ENCODE measurements at places on chromosomes 11 and 22.

- no peak for DNase-seq
Measured at GRCh38 chr11:904380-904779, 6.2 kb downstream of the CHID1 start.

DNA sequence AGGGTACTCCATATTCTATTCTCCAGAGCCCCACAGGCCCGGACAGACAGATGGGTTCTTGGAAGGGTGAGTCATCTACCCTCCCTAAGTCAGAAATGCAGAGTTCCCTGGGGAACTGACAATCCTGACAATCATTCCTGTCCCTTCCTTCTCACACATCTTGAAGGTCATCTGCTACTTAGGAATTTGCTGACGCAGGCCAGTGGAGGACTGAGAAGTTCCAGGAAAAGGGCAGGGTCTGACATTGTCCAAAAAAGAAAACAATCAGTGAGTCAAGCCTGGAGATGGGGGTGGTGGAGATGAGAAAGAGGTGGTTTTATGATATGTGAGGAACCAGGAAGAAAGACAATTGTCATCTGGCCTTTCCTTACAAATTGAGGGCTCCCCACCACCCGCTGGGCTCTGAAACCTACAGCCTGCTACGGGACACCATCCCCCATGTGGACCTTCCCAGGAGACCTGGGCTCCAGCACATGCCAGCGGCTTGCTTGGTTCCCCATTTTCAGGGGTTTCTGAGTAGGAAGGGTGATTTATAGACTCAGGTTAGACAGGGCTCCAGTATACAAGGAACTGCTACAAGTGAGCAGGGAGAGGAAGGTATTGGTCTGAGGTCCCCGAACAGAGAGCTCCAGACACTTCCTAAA lies 12.9 kb downstream of the CD59 start:
- peak; percentile 73 for DNase-seq

DNA sequence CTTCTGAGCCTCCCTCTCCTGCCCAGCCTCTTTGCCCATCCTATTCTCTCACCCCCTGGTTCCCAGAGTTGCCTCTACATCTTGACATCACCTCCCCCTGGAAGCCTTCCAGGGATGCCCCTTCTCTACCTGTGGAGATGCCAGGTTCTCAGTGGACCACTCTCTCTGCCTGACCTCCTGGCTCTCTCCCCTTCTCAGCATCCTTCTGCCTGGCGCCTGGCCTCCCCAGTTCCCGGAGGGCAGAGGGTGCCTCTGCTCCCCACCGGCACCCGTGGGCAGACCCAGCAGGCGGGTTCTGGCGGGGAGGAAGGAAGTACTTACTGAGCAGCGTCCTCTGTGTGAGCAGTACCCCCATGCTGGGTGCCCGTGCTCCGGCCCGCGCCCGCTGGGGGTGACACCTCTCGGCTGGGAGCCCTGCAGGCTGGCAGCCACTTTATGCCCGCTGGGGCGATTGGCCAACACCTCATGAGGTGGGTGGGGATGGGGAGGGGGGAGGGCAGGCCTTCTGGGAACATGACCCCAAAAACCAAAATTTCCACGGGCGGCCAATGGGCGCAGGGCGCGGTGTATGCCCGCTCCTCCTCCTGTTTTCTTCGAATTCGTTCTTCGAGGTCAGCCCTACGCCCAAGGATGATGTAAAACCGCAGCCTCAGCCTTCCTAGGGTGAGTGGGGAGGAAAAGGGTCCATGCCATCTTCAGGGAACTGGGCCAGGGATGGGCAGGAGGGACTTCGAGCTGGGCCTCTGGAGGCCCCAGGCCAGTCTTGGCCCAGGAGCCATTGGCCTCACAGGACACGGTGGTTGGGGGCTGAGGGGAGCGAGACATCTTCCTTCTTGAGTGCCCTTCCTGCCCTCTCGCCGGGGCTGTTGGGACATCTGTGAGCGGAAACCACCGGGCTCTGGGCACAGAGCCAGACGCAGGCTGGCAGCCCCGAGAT lies at the start of gene OSM:
TSS of gene OSM (minus strand) at position 407 of the 937 bp plus-strand sequence. CDS start at position 355, 52 bp downstream.
- no peak for DNase-seq

DNA sequence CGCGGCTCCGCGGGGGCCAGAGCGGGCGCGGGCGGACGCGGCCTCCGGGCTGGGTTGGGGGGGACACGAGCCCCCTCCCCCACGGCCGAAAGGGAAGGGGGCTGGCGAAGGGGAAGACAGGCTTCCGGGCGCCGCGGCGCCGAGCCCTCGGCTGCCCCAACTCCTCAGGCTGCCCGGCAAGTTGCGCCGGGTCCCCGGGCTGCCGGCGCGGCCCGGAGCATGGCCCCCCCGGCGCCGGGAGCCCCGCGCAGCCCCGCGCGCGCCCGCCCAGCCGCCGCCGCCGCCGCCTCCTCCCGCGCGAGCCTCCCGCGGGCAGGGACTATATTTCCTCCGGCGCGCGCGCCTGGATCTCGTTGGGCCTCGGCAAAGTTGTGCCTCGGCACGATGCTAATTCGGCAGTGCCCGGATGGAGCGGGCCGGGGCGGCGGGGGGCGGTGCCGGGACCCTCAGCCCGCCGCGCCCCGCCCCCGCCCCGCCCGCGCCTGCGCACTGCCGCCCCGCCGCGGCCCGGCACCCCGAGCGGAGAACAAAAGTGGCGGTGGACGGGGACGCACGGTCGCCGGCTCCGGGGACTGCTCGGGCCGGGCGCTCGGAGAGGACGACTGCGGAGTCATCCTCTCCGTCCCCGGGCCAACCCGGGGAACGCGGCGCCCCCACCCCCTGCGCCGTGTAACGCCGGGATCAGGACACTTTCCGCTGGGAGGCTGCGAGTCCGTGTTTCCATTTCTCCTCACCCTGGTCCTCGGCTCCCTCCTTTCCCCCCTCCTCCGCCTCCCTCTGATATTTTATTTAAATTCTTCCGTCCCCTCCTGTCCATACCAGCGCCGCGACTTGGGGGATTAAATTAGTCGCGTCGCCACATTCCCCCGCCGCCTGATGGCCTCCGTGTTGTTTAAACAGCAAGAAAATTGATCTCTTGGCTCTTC lies at the start of gene PHF21B:
TSS of gene PHF21B (minus strand) at position 400 of the 926 bp plus-strand sequence. CDS start 456 bp downstream, outside the sequence.
- peak; percentile 82 for DNase-seq

DNA sequence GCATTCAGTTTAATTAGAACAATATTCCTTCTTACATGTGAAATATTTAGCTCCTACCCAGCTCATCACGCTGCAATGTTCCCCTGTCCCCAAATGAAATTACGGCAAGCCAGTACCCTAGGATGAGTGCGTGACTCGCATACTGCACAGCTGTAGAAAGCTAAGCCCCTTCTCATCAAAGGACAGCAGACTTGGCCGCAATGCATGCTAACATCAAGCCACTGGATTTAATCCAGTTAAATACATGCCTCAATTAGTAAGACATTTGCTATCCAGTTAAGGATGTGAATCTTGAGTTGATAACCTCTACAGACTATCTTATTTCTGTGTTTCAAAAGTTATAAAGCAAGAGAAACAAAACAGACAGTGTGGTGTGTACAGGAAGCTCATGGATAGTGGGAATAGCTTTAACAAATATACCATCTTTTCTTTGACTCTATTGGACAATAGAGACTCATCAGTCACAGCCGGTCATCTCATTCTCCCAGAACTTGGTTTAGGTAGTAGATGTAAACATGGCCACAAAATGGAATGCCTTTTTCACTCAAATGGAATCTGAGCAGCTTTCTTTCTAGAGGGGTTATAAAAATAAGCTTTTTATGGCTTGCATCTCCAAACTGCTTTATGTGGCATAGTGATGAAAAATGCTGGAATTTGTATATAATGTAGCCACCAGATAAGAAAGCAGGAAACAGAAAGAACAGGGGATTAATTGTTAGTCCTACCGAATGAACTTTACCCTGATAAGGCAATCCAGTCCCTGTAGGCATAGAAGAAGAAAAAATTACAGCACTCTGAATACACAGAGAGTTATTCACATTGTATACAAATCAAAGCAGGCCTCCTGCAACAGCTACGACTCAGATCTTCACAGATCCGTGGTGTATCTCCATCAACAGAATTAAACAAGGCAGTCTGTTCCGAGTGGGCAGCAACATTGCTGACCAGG lies 224.1 kb downstream of the CADM1 start:
- no peak for DNase-seq

DNA sequence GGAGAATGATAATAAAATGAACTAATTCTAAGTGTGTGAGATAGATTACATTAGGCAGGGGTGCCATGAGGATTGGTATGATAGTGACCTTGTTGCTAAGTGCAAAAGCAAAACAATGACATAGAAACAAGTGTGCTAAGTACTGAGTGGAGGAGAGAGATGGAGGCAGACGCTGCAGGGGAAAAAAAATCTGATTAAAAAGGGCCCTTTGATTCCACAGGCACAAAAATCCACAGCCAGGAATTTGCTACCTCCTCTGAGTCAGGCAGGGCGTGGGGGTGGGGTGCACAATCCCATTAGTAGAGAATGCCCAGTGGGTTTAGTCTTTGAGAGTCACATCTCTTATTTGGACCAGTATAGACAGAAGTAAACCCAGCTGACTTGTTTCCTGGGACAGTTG lies at the start of gene CNTF:
TSS of gene CNTF (plus strand) at position 322 of the 400 bp plus-strand sequence. CDS start 88 bp downstream, outside the sequence.
- DNase-seq, result peak; percentile 18

GRCh38 chr11:101915791-101916291 lies 481 bp downstream of the ANGPTL5 start:
- peak; percentile 36 for DNase-seq

DNA sequence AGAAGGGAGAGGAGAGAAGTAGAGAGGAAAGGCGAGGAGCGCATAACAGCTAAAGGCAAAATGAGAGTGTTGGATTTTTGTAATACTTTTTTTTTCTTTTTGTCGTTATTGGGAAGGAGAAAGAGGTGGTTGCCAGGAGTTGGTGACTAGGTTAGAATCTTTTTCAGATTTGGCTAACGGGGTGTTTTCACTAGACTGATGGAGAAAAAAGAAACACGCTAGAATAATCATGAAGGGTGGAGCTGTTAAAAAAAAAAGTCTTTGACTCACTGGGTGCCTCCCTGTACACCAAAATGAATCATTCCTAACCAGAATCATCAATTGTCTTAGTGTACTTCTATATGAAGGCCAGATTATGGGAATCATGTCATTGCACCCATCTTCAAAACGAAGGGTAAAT lies 12.7 kb downstream of the BLID start:
- no peak for DNase-seq

DNA sequence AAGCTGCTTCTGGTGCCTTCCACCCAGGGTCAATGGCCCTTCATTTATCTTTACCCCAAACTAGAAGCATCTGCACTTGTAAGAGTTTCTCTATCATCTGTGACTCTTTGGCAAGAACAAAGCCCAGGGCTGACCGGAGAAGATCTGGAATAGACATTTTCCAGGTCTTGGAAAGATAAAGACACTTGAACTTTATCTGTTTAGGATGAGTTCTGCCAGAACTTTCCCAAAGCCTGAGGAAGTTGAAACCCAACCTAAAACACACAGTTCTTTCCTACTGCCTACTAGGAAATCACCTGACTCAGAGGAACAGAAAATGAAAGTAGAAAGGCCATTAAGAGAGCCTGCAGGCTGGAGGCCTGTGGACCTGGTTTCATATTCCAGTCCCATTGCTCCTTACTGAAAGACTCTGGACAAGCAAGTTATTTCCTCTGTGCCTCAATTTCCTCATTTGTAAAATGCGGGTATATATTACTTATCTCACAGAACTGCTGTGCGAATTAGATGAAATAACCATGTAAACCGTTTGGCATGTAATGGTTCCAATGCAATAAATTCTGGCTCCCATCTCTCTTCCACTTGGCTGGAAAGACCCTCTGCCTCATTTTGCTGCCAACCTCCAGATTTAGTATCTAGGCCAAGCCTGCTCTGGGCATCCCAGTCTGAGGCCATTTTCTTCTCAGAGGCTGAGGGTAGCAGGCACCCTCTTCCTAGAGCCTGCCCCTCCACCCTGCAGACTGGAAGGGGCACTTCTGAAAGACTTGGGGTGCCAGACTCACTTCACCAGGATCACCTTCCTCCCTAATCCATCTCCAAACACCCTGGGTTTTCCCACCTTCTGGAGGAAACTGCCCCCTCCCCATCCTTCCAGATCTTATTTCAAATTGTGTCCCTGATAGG lies 1.2 kb downstream of the UBE2L6 start:
- DNase-seq, result peak; percentile 63

- no peak for DNase-seq
Measured at GRCh38 chr11:10588904-10589303, 20.4 kb upstream of the LYVE1 start.

GRCh38 chr11:83682611-83682973 lies 396.4 kb upstream of the CCDC90B start:
- DNase-seq, result no peak

DNA sequence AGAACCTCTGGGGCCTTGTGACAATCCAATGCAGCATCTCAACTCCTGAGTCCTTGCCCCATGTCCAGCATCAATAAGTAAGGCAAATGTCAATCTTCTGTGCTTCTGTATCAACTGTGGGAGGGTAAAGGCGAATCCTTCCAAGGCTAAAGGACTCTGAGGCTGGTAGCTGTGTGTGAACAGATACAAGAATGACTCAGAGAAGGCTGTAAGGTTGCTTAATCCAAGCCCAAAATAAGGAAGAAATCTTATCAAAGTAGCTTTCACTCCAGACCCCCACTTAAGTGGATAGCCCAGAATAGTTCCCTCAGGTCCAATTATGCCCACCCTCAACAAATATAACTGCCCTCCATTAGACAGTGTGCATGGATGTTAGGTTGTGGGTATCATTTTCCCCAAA lies 28.1 kb upstream of the SCGB1A1 start:
- no peak for DNase-seq

DNA sequence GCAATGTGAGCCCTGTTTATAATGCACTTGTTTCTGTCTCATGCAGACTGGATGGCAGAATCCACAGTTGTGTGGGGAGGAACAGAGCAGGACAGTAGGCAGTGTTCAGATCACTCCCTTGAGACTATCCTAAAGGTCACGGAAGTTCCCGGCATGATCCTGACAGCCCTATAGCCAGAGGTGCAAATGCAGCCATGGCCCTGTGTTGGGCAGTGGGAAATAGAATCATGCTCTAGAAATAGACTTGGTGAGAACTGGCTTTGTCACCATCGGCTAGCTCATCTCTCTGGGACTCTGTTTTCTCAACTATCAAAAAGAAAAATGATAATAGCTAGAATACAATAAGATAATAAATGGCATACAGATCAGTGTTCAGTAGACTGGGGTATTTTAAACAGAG lies 123.2 kb downstream of the FEZ1 start:
- no peak for DNase-seq

DNA sequence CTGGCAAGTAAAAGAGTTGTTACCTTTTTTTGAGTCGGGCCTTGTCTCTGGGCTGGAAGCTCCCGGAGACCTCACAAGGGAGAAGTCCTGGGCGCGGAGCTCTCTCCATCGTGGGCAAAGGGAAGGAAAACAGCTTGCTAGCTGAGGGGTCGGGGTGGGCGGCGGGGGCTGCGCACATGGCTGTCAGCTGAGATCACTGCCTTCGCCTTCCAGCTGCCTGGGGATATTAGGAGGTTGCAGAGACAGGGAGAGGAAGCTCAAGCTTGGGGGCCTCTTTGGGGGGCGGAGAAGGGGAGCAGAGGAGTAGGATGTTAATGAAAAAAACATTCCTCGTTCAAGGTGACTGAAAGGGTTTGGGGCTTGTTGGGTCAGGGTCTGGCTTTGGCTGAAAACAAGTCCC lies 49.2 kb upstream of the ALX4 start:
- DNase-seq, result no peak

Data from GM03348 (cell line).